ENCODE measurements at places on chromosomes 13 and 19.

GRCh38 chr13:84684048-84684662 is 801.9 kb upstream of the SLITRK1 start:
- no peak for DNase-seq

GRCh38 chr19:52138983-52139251 is 821 bp downstream of the ZNF616 start:
- DNase-seq = no peak

DNA sequence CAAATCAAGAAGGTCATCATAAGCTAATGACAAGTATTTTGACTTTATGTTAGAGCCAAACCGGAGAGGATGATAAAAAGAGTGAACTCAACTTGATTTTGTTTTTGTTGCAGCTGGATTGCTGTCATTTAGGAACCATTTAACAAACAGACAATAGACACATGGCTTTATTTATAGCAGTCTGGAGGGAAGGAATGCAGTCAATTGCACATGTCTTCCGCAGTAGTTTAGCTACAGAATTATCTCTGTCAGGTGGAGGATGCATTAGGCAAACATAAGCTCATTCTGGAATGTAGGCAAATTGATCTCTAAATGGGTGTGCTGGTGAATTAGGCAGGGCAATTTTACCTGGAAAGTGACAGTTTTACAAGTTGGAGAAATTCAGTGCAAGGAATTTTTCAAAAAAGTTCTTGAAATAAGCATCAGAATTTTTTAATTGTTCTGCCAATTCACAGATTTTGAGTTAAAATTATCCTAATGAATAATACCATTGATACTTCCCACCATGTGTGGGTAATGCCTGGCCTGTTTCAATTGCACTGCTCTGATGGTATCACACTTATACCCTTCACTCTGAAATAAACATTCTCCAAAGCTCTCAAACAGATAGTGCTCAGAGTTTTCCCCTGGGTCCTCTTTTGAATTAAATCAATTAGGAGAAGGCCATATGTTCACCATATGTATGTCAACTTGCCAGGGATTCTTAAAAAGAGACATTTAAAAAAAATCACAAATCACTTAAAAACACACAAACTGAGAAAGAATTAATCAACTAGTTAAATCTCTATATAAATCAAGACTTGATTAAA is 318.3 kb downstream of the NDFIP2 start:
- no peak for DNase-seq

- DNase-seq = no peak
Observed at GRCh38 chr19:1809678-1810077, 2.4 kb downstream of the ATP8B3 start.

GRCh38 chr13:25217023-25217885 is 45.2 kb upstream of the AMER2 start:
- DNase-seq = no peak

DNA sequence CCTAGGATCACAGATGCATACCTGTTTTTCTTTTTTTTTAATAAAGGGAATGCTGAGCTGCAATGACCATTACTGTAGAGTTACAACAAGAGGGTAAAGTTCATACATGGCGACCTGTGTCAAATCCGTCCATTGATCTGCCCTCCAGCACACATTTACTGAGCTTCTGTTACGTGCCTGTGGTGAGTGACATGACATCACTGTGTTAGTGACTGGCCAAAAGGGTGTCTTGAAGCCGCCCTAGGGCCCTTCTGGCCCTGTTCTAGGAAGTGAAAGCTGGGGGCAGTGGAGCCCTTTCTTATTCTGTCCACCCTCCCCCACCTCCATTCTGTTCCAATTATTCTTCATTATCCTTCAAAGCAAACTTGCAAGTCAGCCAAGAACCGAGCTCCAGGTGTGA is 66.3 kb downstream of the ZIC5 start:
- no peak for DNase-seq

GRCh38 chr13:46964789-46965527 is 68.1 kb upstream of the HTR2A start:
- no peak for DNase-seq

Data from thymus (tissue), 14 donors.